ENCODE measurements at places on chromosomes 3 and 15.
A peak's percentile ranks its signal among the peaks of the same experiment; 100 is the strongest.

DNA sequence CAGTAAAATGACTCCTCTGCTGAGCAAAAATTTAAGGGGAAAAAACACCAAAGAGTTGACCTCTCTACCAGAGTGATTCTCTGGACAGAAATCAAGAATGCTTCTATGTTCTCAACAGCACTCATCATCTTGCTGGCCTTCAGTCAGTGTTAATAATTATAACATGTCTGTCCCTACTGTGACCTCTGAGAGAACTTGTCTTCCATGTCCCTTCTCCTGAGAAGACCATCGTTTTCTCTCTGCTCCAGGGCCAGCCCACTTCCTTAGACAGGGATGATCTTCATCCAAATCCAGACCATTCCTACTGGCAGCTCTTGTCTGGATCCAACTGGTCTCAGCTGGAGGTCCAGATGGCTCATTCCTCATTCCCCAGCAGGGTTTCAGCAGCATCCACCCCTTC lies 139.0 kb upstream of the NECTIN3 start:
- no peak for DNase-seq

DNA sequence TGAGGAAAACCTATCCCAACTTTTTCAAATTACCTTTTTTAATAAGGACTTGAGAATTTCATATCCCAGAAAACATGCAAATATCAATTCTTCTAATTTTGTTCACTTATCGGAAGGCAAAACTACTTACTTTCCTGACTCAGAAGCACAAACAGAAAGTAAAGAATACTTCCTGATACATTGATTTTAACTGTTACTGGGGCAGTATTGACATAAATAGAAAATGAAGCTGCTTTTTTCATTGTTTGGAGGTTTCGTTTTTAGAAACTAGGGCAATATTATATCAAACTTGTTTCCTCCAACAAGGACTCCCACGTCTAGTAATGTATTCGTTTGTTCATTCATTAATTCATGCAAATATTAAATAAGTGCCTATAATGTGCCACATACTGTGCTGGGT lies 19.1 kb downstream of the PAQR9 start:
- DNase-seq: no peak

DNA sequence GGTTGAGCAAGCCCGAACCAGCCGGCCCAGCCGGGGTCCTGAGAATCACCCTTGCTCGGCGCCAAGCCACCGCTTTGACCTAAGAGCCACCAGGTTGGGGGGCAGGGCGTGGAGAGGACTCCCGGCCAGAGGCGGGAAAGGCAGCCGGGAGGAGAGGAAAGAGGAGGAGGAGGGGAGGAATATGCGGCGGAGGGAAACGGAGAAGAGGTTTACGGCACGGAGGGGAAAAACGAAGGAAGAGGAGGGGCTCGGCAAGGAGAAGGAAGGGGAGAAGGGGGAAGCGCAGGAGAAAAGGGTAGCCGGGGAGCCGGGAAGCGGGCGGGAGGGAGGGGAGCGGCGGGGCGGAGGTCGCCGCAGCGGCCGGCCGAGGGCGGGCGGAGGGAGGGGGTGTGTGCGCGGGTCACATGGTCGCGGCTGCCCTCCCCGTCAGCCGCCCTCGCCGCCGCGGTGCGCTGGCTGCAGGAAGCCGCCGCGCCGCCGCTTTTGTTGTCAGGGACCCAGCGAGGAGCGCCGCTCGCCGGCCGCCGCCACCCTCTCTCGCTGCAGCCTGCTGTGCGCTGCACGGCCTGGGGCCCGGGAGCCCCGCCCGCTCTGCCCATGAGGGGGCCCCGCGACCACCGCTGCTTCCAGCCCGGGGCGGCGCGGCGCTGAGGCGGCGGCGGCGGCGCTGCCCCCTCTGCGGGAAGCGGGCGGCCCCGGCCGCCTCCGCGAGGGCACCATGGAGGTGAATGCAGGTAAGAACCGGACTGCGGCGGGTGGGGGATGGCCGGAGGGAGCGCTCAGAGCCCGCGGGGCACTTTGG lies at the start of gene NR1D2:
NR1D2 (plus strand) TSS at position 426 of the 802 bp plus-strand sequence; CDS start at position 719, 293 bp downstream.
- DNase-seq: peak; percentile 41

DNA sequence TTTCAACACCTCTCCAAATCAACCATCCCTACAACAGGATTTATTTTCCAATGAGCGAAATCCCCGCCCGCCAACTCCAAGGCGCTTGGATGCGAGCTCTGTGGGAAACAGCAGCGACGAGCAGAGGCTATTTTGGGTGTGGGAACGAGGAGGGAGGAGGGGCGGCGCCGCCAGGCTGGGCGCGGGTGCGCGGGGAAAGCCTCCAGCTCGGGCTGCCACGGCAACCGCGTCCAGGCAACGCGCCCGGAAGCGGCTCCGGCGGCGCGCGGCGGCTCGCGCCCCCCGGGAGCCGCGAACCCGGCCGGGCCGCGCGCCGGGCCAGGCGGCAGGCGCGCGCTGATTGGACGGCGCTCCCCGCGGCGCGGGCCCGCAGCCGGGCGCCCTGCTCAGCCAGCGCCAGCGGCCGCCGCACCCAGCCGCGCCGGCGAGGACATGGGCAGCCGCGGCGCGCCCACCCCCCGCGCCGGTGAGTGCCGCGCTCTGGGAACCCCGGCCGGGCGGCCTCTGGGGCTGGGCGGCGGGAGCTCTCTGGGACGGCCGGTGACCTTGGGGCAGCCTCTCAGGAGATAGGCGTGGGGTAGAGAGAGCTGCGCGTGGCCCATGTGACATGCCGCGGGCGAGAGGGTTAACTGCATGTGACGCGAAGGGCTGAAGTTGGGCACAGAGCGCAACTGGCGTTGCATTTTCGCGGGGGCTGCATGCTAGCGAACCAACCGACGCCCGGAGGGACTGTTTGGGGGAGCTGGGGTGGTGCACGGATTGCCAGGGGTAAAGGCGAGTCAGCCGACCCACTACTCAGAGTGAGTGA lies at the start of gene FAM81A:
FAM81A (plus strand) TSS at position 370 of the 808 bp plus-strand sequence. CDS start 20,441 bp downstream, outside the sequence.
- DNase-seq: no peak

- no peak for DNase-seq
Observed at GRCh38 chr15:98774756-98775497, 126.6 kb downstream of the IGF1R start.

GRCh38 chr3:18295171-18295920 lies 129.8 kb downstream of the SATB1 start:
- DNase-seq: no peak

DNA sequence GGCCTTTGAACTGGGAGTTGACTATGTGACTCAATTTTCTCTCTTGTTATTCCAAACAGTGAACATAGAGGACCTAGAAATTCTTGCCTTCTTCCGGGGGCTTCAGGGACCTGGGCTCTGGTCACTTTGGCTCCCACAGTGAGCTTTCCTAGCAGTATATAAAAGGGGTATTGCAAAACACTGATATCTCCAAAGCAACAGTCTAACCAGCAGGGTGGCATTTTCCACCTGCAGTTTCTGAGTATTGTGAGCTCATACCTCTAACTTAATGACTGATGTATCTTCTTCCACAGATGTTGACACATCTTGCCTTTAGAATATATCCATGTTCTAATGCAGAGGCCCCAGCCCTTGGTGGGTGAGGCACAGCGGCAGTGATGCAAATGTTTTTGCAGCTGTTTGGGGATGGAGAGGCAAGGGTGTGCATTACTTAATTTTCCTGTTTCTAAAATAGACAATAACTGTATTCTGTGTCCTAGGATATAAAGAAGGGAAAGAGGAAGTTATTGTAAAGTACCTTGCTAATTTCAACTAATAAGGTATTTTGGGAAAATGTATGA lies 45.7 kb upstream of the ADGRG7 start:
- no peak for DNase-seq

DNA sequence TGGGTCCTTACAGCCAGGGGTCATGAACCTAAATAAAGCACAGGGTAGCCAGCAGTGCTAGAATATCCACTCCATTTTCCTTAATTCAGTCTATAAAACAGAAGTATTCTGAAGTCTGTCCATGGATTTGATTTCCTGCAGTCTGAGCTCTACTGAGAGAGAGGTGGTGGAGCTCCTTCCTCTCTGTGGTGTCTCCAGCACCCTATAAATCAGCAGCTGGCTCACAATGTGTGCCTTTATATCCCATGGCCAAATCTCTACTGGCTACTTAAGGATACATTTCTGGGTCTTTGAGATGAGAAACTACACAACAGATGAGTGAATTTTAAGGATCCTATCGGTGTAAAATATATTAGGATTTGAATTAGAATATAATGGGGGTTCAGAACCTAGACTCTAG lies 339.9 kb upstream of the RBMS3 start:
- DNase-seq: no peak

DNA sequence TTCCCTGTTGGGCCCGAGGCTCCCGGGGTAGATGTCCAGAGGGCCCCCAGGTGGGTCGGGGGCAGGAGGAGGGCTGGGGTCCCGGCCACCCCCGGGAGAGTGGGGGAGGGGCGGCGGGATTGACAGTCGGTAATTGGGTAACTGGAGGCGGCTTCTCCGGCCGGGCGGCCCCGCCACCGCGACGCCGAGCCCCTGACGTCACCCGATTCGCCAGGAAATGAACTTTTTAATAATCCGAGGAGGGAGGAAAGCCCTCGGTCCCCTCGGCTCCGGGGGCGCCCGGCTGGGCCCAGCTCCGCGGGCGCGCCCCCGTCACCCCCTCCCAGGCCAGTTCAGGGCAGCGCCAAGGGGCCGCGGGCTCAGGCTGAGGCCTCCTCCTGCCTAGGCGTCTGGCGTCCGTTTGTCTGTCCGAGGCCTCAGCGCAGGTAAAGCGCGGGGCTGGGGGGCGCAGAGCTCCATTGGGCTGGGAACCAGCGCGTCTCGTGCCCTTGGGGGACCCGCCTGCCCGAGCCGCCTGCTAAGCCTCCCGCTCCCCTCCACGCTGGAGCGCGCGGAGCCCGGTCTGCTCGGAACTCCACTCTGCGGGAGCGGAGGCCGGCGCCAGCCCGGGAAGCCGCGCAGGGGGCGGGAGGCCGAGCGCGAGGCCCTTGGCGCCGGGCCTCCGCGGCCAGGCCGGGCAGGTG lies 3.9 kb downstream of the GATA2 start:
- no peak for DNase-seq

- DNase-seq: no peak
Observed at GRCh38 chr3:193140381-193140780, 100.6 kb upstream of the PLAAT1 start.

DNA sequence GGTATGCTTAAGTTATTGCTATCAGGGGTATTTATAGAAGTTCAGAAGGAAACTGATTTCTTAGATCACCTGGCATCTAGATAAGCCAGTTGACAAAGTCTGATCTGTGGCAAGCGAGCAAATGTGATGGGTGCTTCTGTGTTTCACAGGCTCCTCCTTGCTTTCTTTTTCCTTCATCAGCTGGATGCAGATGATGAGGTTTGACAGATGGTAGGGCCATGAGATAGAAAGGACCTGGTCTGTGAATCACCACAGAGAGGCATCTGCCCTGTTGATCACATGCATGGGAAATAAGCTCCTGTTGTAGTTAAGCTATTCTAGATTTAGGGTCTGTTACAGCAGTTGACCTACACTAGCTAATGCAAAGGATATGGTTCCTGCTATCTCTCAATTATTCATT lies 372.0 kb downstream of the NEK10 start:
- DNase-seq: no peak

DNA sequence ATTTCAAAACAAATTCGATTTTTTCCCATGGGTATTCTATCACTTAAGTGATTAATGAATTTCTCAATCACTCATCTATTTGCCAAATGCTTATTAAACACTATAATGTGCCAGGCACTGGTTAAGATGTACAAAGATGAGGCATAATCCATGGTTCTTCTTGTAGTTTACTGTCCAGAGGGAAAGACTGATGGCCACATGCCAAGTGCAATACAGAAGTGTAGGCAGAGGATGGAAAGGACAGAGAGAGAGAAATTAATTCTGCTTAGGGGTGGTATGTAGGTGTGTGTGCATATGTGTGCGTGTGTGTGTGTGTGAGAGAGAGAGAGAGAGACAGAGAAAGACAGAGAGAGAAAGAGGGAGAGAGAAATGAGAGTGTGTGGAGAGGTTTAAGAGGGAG lies 120.8 kb upstream of the CCNL1 start:
- DNase-seq: no peak

DNA sequence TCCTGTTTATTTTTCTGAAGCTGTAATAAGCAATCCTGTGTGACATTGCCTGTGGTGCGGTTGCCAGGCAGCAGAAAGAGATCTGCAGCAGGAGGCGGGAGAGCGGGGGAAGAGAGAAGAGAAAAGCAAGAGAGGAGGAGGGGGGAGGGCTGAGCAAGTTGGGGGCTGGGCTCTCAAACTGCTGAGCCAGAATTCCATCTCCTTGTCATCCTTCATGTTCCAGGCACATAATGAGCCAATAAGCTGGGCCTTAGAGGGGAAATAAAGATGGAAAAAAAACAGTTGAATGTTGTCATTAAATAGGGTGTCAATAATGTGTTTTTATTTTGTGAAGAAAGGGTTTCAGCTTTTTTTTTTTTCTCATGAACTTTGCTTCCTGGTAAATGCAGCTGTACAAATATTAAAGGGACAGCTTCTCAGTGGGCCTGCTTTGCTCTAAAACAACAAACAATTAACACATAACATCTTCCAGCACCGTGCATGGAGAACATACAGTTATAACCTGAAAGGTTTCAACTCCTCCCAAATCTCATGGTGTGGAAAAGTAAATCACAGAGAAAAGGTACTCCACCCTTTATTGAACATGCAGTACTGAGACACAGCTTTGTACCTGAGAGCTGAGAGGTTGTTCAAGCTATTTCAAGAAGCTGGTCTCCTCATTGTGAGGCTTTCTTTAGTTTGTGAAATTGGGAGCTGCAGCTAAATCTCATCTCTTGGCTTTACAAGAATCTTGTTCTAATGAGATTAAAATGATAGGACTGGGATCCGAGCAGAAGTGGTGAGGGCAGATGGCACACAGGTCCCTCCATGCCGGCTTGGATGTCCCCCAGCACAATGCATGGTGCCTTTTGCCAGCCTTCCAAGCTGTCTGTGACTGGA lies 451.1 kb upstream of the KCNMB2 start:
- DNase-seq: no peak

- no peak for DNase-seq
Observed at GRCh38 chr3:9208605-9209152, 40.8 kb downstream of the SRGAP3 start.

Measured in activated naive CD8-positive, alpha-beta T cell treated with anti-CD3 and anti-CD28 coated beads, Interleukin-2, amount 50 U/mL, for 16 hours (primary cell).